ENCODE measurements at places on chromosomes 1 and 21. TPM values are rescaled to one million over a fixed set of nuclear protein-coding genes. Genes with fewer than 3 reads are reported as not detected.

SH2D1B gene
- total RNA-seq: not detected

NHLH1 gene
- under 0.01 TPM for total RNA-seq

OSBPL9 gene
- 70.0 TPM for total RNA-seq

RNF223 gene
- total RNA-seq: not detected

POU2F1 gene
- total RNA-seq: 12.4 TPM

RAB42 gene
- 10.1 TPM for total RNA-seq

CHD5 gene
- total RNA-seq: 0.13 TPM

NT5C1A gene
- total RNA-seq: not detected

TMPRSS15 gene
- not detected for total RNA-seq

KRTAP12-2 gene
- not detected for total RNA-seq

TFF1 gene
- not detected for total RNA-seq

ETV3L gene
- total RNA-seq: not detected

SPATA6 gene
- total RNA-seq: 15.1 TPM

ZNF683 gene
- total RNA-seq: not detected

ZNF124 gene
- 41.3 TPM for total RNA-seq

TRIM17 gene
- total RNA-seq: 0.13 TPM

TTC22 gene
- under 0.01 TPM for total RNA-seq

RNU1-1 gene
- under 0.01 TPM for total RNA-seq

NTMT2 gene
- not detected for total RNA-seq

ACTA1 gene
- total RNA-seq: not detected

GPR161 gene
- total RNA-seq: 13.9 TPM

CFAP126 gene
- total RNA-seq: not detected

GRIK1 gene
- 0.11 TPM for total RNA-seq

COG2 gene
- 21.2 TPM for total RNA-seq

PER3 gene
- 15.3 TPM for total RNA-seq

RGS7 gene
- not detected for total RNA-seq

OR6N2 gene
- not detected for total RNA-seq

IL10 gene
- total RNA-seq: 0.26 TPM

SYTL1 gene
- total RNA-seq: 0.22 TPM

AP4B1 gene
- total RNA-seq: 21.1 TPM

BGLAP gene
- total RNA-seq: not detected

SRP9 gene
- total RNA-seq: 301 TPM

NBPF9 gene
- 22.7 TPM for total RNA-seq

NUF2 gene
- total RNA-seq: 7.6 TPM

TSPEAR gene
- total RNA-seq: not detected

CFAP410 gene
- 12.3 TPM for total RNA-seq

SPRR1A gene
- not detected for total RNA-seq

TEDDM1 gene
- not detected for total RNA-seq

C1orf87 gene
- not detected for total RNA-seq

BATF3 gene
- total RNA-seq: not detected

COL9A2 gene
- total RNA-seq: 2.3 TPM

PTPN22 gene
- 8.6 TPM for total RNA-seq

EVA1B gene
- total RNA-seq: 111 TPM

RIPK4 gene
- total RNA-seq: 6.4 TPM

CD53 gene
- total RNA-seq: not detected

OR10K1 gene
- not detected for total RNA-seq

PPIAL4G gene
- total RNA-seq: under 0.01 TPM

KRTAP13-1 gene
- not detected for total RNA-seq

LAMB3 gene
- 12.2 TPM for total RNA-seq

C1orf210 gene
- total RNA-seq: not detected
